GM12864 (cell line): ENCODE measurements at places on chromosomes 16 and 17.

- no peak for DNase-seq
These were observed 18.6 kb upstream of the ICAM2 start for GRCh38 chr17:64039106-64039400.

GRCh38 chr16:19227643-19228042, 57.9 kb upstream of the CLEC19A start:
- DNase-seq: no peak

GRCh38 chr17:9521062-9521461, 54.6 kb downstream of the STX8 start:
- no peak for DNase-seq

DNA sequence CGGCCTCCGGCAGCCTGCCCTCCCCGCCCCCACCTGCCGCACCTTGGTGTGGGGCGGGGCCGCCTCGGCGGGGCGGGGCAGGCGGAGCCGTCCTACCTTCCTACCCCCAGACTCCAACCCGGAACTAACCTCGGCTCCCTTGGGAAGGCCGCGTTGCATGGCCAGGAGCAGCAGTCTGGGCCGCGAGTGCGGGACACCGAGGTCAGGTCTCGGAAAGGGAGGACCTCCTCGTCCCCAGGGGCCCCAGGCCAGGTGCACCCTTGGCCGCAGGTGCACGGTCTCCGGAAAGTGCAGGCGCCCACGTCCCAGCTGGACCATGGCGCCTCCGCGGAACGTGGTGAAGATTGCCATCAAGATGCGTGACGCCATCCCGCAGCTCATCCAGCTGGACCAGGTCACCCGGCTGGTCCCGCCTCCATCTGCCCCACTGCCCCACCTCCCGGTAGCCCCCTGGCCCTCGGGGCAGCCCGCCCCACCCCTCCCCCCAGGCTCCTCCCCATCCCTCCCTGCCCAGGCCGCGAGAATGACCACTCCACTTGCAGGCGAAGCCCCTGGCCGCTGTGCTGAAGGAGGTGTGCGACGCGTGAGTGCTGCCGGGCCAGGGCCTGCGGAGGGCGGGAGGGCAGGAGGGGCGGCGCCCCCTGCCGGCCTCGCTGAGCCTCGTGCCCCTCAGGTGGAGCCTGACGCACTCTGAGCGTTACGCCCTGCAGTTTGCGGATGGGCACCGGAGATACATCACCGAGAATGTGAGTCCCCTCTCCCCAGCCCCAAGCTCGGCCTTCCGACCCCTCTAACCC, at the start of gene ELMO3:
TSS of gene ELMO3 (plus strand) at position 121 of the 797 bp plus-strand sequence. CDS start at position 317, 196 bp downstream.
- no peak for DNase-seq

- DNase-seq: no peak
These were observed 1.2 kb downstream of the TMC6 start for GRCh38 chr17:78127239-78127887.

GRCh38 chr16:77143364-77143763, 47.6 kb upstream of the MON1B start:
- DNase-seq: no peak

GRCh38 chr17:34614698-34615097, 35.3 kb downstream of the TMEM132E start:
- no peak for DNase-seq

GRCh38 chr17:55053855-55054254, 85.3 kb downstream of the STXBP4 start:
- no peak for DNase-seq
